Activated T-helper 1 cell treated with Interleukin-2 at 50 U/mL for 16 hours (primary cell): ENCODE measurements at places on chromosomes 6 and 20.

DNA sequence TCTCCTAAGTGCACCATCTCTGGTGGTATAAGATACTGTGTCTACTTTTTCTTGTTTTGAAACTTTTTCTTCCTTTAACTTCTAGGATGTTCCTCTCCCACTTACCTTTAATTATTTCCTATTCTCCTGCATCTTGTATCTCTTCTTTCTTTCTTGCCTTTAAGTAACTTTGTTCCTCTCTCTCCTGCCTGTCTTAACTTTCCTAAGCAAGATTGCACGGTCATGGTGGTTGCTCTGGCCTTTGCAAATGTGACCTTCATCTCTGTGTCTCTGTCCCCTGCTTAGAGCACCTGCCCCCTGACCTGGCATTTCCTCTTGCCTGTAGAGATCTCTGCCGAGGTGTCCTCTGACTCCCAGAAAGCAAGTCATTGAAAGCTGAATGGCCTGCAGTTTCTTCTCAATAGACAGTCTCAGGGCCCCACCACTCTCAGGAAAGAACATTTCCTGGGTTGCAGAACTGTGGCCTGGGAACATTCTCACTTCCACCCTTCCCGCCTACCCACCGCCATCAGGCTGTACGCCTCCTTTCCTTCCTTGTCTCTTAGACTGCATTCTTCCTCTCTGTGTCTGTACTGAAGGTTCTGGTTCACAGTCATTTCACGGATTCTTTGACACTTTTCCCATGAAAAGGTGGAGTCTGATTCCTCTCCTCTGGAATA, 12.8 kb downstream of the ZDHHC14 start:
- DNase-seq: no peak

- no peak for DNase-seq
Measured at GRCh38 chr6:24668997-24669361, 2.1 kb downstream of the ACOT13 start.

DNA sequence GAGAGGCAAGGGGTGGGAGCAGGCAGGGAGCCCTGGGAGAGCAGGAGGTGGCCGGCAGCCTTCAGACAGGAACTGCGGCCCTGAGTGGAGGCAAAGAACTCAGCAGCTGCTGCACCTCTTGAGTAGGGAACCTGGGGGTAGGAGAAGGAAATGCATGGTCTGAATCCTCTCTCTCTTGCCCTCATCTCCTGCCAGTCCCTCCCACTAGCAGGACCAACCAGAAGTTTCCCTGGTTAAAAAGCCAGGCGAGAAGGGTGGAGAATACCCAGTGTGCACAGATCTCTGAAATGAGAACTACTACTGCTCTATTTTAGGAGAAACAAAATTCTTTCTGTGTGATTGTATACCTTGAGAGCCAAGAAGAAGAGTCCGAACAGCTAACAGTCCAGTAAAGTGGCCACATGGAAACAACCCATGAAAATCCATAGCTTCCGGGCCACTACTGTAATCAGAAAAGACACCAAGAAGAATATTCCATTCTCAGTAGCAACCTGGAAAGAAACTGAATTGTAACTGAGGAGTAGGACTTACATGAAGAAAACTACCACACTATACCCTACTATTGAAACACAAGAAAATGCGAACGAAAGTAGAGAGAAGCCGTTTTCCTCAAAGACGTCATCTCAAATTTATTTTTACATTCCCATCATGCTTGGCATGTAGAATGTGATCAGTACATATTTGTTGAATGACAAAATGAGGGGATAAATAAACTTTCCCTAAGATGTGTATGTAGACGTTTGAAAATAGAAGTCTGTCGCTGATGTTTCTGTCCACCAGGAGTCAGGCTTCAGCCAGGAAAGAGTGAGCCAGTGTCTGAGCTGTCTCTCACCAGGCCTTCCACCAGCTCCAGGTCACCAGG, 25.6 kb downstream of the WRNIP1 start:
- no peak for DNase-seq

DNA sequence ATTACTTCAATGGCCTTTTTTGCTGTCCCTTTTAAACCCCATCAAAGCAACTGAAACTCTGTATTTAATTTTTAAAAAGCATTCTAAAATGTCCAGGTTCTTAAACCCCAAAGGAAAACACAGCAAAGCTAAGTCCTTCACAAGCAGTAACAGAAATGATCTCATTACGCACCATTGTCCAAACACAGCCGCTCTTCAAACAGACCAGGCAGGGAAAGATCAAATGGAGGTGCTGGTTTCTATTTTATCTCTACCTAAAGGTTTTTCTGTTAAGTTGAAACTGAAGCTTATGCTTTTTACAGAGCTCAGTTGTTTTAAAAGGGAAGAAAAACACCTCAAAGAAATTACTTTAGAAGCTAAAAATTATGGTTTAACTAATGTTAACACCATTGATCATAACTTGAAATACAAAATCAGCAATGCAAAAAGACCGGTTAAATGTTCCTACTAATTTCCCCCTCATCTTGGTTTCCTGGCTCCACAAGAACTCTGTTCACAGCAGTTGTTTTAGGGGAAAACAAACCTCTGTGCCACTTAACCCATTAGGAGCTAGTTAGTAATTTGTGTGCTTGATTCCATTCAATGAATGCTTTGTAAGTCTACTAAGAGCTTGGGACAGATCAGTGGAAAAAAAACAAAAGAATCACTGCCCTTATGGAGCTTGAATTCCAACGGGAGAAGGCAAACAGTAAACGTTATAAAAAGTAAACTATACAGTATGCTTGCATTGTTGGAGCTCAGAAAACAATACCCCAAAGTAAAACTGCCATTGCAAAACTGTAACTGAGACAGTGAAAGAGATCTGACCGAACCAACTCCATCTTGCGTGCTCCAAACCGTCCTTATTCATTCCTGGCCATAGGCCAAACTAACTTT, 87.4 kb downstream of the CD24 start:
- DNase-seq: no peak

GRCh38 chr6:15327271-15327670, 81.4 kb downstream of the JARID2 start:
- no peak for DNase-seq

- no peak for DNase-seq
Measured at GRCh38 chr6:52534966-52535390, 41.9 kb downstream of the TRAM2 start.

DNA sequence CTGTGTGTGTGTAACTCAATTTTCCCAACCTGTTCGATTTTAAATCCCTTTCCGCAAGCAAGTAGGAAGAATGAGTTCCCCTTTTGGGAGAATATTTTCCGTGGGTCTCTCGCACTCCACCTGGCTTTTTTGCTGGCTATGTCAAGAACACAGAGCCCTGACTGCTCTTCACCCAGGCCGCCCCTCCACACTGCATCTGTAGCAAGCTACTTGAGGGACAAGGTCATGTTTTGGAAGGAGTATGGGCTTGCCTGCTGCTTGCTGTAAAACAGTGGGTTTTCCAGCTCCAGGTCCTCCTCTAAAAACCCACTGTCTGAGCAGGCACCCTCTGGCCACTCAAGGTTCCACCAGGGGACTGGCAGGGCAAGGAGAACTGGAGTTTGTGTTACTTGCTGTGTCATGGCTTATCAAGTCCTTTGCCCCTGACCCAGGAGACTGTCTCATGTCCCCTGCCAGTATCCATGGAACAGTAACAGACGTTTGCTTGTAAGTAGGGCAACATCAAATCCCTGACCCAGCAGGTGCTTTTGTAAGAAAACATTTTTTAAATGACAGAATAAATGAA, 35.5 kb upstream of the SYNJ2 start:
- DNase-seq: no peak

GRCh38 chr20:44576297-44576696, 6.1 kb upstream of the PKIG start:
- DNase-seq: no peak

DNA sequence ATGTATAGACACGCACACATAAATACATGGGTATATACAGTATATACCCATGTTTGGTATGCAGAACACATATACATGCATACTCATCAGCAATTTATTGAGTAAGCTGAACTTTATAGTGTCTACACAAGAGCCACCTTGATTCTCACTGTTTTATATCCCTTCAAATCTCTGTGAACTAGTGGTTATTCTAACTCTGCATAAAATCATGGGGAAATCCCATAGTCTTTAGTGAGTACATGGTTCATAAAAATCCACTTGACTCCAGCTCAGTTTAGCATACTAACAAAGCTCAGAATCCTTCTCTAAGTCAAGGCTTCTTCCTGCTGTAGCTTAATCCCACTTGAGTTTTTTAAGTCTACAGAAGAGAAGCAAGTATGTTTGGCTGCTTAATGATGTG, 104.1 kb downstream of the THEMIS start:
- no peak for DNase-seq

DNA sequence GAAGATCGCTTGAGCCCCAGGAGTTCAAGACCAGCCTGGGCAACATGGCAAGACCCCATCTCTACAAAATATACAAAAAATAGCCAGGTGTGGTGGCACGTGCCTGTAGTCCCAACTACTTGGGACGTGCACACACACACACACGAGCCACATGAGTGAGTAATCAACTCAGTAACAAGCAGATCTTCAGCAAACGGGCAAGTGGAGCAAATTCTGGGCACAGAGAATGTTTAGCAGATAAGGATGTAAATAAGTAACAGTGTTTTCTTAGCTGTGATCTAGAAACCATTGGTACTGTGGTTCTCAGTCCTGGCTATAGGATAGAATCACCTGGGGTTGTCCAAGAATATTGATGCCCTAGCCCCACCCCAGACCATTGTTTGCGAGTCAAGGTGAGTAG, 6.1 kb downstream of the PAQR8 start:
- no peak for DNase-seq

- no peak for DNase-seq
Measured at GRCh38 chr20:17377231-17377630, 150.4 kb downstream of the PCSK2 start.

GRCh38 chr6:137112067-137112355, 61.4 kb downstream of the IL22RA2 start:
- DNase-seq: no peak

- DNase-seq: no peak
Measured at GRCh38 chr6:146352163-146352562, 191.5 kb upstream of the RAB32 start.

DNA sequence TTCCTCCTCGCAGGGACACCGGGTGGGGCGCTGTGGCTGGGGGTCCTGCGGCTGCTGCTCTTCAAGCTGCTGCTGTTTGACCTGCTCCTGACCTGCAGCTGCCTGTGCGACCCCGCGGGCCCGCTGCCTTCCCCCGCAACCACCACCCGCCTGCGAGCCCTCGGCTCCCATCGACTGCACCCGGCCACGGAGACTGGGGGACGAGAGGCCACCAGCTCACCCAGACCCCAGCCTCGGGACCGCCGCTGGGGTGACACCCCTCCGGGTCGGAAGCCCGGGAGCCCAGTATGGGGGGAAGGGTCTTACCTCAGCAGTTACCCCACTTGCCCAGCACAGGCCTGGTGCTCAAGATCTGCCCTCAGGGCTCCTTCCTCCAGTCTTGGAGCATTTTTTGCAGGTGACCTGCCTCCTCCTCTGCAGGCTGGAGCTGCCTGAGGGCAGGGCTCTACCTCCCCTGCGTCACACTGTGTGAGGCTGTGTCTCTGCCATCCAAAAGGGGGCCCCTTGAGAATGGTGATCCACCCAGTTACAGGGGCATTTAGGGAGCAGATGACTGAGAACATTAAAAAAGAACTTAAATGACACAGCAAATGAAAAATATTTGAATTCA, 3.9 kb upstream of the CNPY3 start:
- no peak for DNase-seq

- DNase-seq: no peak
Measured at GRCh38 chr6:156557251-156557910, 219.8 kb upstream of the ARID1B start.

DNA sequence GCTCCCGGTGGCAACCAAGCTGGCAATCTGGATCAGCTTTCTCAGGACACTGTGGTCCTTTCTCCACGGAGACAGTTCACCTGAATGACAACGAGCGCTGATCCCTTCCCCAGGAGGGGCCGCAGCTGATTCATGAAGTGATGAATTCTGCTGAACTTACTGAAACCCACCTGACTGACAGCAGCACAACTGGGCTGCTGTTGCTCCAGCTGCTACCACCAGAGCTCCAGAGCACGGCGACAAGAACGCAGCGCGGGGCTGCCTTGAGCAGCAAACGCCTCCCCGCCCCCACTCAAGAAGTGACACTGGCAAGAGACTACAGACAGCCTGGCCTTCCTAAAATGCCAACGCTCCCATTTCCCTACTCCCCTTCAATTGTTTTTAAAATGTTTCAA, 10.0 kb downstream of the PXDC1 start:
- DNase-seq: no peak

- no peak for DNase-seq
Measured at GRCh38 chr6:166751051-166751595, 124.1 kb upstream of the RPS6KA2 start.

- DNase-seq: no peak
Measured at GRCh38 chr6:99333068-99333467, 16.4 kb downstream of the FAXC start.
